ENCODE measurements at places on chromosomes 13 and 19. TPM values are rescaled to one million over a fixed set of nuclear protein-coding genes. Genes with fewer than 3 reads are reported as not detected.

LCP1 gene
- total RNA-seq: 77.8 TPM

GRCh38 chr13:46100191-46100815 lies 4.5 kb downstream of the CPB2 start:
- no peak for DNase-seq

ZNF723 gene
- total RNA-seq: 0.14 TPM

GRCh38 chr19:1999856-2000515 lies 15.5 kb downstream of the BTBD2 start:
- no peak for DNase-seq

DNA sequence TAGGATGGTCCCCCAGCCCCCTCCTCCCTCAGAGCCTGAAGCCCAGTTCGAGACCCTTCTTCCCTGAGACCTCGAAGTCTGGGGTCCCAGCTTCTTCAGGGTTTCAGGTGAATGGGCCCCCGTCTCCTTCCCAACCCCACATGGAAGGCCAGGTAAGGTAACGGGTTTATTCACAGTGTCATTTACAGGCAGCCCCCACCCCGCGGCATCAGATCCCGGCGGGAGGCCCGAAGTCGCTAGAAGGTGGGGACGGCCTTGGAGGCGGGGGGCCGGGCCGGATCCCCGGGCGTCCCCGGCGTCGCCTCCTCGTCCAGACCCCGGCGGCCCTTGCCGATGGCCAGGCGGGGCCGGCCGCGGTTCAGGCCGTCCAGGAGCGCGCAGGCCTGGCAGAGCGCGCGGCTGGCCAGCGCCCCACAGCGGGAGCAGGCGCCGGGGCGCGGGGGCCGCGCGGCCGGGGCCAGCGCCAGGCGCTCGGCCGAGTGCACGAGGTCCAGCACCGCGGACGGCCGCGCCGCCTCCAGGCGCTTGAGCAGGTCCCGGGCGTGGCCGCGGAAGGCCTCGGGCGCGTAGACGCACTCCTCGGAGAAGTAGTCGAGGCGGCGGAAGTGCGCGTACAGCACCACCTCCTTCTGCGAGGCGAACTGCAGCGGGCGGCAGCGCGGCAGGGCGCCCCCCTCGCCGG lies 9.7 kb downstream of the CTU1 start:
- DNase-seq: no peak

PTPRH gene
- 3.8 TPM for total RNA-seq

CEACAM6 gene
- not detected for total RNA-seq

FFAR1 gene
- not detected for total RNA-seq

ZNF136 gene
- 2.2 TPM for total RNA-seq

DNA sequence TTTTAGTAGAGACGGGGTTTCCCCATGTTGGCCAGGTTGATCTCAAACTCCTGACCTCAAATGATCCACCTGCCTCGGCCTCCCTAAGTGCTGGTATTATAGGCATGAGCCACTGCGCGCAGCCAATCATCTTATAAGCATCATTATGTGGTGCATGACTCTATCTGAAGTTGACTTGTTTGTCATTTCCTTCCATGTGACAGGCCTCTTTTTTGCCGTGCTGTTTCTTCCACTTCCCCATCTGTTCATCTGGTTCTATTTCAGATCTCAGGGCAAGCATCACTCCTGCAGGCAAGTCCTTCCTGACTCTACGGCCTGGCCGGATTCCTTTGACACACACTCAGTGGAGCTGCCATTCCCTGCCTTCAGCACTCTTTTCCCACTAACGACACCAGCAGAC lies 15.2 kb downstream of the COL5A3 start:
- DNase-seq: no peak

KLK13 gene
- not detected for total RNA-seq

GRCh38 chr13:34144142-34144541 lies 326.2 kb downstream of the RFC3 start:
- DNase-seq: no peak

DNA sequence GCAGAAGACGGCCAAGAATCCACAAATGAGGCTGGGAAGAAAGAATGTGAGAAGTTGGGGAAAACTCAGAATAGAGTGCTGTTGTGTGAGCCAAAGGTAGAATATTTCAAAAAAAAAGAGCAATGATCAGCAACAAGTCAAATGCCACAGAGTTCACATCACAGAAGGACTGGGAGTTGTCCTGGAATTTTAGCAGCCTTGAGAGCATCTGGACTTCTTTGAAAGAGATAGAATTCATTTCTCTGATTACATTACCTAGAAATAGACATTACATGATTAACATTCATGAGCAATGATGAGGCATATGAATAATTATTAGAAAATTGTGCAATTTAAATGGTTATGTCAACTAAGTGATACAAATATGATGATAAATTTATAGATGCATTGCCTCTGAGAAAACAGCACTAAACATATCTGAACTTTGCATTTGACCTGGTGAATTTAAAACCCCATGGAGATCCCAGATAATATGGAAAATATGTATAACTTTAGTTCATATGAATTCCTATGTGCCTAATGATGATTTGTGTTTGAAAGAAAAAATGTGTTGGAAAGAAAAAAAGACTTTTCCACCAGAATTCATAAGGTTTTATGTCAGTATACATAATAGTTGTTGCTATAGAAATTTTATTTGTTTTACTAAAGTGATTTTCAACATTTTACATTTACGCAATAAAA lies 186.2 kb downstream of the POSTN start:
- no peak for DNase-seq

- DNase-seq: no peak
Observed at GRCh38 chr13:33626407-33626806, 191.5 kb upstream of the RFC3 start.

DNA sequence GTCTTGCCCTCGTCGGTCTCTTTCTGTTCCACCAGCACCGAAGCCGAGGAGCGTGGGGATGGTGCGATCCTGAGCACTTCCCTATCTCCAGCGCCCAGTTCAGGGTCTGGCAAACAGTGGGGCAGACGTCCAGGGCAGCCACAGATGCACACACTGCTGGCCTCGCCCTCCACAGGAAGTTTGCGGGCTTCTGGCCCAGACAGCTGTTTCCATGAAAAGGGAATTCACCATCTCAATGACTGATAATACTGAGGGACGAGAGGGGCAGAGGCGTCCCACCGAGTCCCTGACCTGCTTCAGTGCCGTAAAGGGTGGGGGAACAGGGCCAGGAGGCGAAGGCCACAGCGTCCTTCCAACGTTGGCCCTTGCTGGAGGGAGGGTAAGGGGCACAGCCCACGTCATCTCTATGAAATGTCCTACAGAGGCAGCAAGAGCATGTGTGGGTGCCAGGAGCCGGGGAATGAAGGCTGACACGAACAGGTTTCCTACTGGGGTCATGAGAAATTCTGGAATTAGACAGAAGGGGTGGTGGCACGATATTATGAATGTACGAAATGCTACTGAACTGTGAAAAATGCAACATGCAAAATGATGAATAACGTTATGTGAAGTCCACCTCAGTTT lies 19.5 kb downstream of the SHC2 start:
- no peak for DNase-seq

RGS9BP gene
- total RNA-seq: 0.45 TPM

- no peak for DNase-seq
Observed at GRCh38 chr13:30138511-30138910, 168.8 kb downstream of the KATNAL1 start.

DNA sequence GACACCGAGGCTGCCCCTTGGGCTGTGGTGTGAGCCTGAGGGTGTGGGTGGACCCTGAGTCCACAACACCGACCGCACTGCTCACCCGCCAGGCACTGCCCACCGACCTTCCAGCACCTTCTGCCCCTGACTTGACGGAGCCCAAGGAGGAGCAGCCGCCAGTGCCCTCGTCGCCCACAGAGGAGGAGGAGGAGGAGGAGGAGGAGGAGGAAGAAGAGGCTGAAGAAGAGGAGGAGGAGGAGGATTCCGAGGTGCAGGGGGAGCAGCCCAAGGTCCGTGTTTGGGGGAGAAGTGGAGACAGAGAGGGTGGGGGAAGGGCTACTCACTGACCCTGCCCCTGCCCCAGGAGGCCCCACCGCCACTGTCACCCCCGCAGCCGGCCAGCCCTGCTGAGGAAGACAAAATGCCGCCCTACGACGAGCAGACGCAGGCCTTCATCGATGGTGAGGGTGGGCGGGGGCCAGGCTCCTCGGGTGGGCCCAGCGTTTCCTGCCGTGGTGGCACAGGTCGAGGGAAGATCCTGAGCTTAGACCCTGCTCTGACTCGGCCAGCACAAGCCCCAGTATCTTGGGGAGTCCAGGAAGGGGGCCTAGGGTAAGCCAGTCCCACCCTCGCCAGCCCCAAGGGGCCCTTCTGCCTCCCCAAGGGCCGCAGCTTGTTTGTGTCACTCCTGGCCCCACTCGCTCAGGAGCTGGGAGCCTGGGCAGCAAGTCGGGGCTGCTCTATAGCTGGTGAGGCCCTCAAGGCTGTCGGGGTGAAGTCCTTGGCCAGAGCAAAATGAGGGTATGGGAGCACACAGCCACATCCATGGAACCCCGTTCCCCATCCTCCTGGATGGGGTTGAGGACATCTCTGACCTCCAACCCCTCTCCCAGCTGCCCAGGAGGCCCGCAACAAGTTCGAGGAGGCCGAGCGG lies 12.2 kb downstream of the PRKCSH start:
- no peak for DNase-seq

NPAS1 gene
- not detected for total RNA-seq

- peak; percentile 72 for DNase-seq
Observed at GRCh38 chr13:48001114-48001881, at the start of gene SUCLA2. Gene SUCLA2, minus strand, starts transcription at chr13:48001273. Its CDS starts 4 bp downstream, at chr13:48001269.

PRKCG gene
- not detected for total RNA-seq

GRCh38 chr13:113088691-113089020 lies 16.9 kb upstream of the F7 start:
- DNase-seq: no peak

- no peak for DNase-seq
Observed at GRCh38 chr13:78426183-78426582, 177.2 kb downstream of the POU4F1 start.

DNA sequence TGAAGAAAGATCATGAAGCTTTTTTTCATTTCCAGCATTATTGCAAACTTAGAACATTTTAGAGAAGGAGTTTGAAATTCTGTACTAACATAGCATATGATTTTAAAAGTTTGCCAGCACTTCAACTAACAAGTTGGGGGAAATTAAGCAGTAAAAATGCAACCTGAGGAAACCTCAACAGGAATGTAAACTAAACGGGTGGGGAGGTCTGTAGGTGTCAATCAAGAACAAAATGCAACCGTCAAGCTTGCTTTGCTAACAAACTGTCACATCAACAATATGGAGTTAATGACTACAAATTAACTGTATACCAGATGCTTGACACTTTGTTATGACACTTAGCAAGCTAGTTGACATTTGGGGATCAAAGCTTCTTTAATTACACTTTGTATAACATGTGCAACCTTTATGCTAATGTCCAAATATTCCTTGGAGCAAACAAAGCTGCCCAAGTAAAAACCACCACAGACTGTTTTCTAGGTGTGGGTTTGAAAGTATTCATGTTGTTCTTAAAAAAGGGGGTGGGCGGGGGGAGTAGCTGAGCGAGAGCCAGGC lies 52.1 kb downstream of the DACH1 start:
- no peak for DNase-seq
